Fibroblast of the conjunctiva (primary cell): ENCODE measurements at places on chromosomes 5 and 9.

DNA sequence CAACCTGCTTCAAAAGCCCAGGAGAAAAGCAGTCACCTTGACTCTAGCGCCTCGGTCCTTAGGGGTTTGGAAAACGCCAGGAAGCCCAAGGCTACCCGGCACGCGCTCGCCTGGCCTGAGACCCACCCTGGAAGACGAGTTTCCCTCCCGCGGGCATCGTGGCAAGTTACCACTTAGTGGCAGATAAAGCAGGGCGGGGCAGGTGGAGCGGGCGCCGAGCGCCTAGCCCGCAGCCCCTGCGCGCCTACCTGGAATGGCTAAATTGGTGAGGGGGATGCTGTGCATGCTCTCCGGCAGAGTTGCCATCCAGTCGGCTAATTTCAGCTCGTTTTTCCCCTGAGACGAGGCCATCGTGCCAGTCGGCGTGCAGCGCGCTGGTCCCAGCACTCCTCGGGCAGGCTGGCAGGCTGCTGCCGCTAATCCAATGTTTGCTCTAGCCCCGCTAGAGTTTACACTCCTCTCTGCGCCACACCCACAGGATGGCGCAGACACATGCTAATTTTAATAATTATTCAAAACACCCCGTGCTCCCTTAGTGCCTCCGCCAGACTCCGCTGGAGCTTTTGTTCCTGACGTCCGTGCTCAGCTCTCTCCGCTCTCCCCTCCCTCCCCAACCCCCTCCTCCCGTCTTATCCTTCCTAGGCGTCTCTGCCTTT is at the start of gene PLCXD3:
TSS of gene PLCXD3 (minus strand) at position 426 of the 656 bp plus-strand sequence. CDS start at position 351, 75 bp downstream.
- DNase-seq, result no peak

GRCh38 chr9:72526901-72527800 is 5.7 kb downstream of the TMC1 start:
- DNase-seq, result peak; percentile 89

GRCh38 chr5:105730982-105731381 is 1939.8 kb downstream of the EFNA5 start:
- DNase-seq, result no peak

DNA sequence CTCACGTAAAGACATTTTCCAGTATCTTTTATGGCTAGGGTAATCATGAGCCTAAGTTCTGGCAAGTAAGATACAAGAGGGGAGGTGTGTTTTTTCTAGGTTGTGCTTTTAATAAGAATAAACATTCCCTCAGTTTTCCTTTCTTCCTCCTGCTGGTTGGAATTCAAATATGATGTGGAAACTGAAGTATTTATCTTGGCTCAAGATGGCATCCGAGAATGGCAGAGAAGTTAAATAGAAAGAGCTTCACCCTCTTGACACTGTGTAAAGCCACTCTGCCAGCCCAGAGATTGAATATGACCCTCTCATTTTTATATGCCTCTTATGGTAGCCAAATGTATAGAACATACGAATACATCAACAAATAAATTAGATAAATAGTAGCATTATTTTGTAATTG is 438.4 kb downstream of the ISL1 start:
- no peak for DNase-seq

DNA sequence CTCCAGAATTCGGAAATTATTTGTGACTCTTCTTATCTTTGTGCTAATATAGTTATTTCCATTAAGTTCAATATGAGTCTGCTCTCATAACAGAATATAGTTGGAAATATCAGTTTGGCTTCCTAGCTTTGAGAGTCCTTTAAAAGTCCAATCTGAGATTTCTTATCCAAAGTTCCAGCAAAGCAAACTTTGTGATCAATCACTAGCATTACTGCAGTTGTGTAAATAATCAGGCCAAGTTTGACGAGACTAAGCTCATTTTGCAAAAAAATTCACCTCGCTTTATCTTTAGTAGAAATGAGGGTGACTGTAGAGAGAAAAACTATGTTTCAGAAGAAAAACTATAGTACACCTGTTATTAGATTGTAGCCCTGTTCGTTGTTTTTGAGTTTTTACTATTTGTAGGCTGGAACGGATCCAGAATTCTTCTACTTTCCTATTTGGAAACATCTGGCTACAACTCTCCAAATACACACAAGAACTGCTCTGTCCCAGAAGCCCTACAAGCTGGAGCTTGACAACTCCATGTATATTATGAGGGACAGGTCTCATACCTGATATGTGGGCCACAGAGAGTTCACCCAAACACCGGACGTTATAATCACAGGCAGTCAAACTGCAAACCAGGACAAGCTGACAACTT is 47.8 kb downstream of the RAPGEF1 start:
- no peak for DNase-seq

DNA sequence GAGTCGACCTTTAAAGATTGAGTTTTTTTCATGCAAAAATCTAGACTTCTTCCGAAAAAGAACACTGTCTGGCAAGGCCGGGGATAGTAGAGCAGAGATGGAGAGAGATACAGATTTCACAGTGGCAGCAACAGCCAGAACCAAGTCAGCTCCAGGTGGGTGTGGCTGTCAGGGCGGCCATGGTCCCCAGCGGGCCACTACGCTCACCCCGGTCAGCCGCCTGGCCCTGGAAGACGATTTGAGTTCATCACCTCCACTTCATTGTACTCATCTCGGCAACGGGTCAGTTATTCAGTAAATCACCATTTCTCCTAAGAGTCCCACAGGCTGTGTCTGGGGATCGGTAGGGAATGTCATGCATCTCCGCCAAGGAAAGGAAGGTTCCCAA is 53.0 kb downstream of the ZNF354C start:
- DNase-seq, result no peak

DNA sequence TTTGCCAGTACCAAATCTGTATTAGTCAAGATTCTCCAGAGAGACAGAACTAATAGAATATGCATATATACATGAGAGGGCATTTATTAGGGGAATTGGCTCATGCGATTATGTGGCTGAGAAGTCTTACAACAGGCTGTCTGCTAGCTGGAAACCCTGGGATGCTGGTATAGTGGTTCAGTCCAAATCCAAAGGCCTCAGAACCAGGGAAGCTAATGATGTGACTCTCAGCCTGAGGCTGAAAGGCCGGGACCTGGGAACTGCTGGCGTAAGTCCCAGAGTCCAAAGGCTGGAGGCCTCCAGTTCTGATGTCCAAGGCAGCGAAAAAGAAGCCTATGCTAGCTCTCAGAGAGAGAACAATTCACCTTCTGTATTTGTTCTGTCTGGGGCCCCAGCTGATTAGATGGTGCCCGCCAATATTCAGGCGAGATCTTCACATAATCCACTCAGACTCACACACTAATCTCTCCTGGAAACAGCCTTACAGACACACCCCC is 84.1 kb downstream of the KIAA1958 start:
- DNase-seq, result peak; percentile 26

DNA sequence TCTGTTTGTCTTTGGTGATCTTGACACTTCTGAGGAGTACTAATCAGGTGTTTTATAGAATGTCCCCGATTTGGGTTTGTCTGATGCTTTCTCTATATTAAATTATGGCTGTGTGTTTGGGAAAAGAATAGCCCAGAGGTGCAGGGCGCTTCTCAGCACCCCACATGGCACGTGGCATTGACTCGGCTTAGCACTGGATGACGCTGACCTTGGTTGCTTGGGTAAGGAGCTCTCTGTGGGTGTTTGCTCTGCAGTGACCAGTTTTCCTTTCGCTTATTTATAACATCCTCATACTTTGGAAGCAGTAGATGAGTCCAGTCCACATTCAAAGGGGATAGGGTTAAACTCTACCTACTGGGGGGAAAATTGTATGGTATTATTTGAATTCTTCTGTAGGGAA is 12.5 kb upstream of the FAM120AOS start:
- no peak for DNase-seq

DNA sequence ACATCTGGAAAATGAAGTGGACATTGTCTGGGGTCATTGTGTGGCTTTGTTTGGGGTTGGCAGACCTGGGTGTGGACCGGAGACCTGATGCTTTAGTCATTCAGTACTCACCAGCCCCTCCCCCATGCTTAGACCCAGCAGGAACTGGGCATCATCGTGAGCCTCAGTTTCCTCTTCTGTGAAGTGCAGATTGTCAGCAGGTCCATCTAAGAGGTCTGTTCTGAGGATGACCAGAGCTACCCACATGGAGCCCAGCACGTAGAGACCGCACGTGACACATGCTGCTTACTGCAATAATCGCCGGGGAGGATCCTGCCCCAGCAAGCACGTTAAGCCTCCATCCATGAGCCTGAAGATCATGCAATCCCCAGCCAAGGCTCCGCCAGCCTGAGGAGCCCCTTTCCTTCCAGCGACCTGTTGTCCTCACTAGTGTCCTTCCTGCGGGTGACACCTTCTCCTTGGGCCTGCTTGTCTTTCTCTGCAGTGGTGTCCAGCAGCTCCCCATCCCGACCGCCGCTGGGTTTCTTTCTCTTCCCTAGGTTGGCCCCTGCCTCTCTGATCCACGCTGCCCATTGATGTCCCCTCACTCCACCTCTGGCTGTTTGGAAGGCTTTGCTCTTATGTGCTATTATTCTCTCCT is 26.7 kb upstream of the IRX4 start:
- DNase-seq, result no peak

DNA sequence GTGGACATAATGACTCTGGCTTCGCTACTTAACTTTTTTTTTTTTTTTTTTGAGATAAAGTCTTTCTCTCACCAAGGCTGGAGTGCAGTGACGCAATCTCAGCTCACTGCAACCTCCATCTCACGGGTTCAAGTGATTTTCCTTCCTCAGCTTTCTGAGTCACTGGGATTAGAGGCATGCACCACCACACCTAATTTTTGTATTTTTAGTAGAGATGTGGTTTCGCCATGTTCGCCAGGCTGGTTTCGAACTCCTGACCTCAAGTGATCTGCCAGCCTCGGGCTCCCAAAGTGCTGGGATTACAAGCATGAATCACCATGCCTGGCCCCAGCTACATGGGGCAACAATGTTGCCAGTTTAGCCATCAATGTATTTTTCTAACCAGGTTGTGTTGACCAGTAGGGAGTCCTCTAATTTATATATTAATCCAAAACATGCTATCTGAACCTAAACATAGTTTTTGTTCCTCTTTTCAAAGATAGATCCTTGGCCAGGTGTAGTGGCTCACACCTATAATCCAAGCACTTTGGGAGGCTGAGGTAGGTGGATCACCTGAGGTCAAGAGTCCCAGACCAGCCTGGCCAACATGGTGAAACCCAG is 120.3 kb upstream of the LHFPL2 start:
- DNase-seq, result no peak

DNA sequence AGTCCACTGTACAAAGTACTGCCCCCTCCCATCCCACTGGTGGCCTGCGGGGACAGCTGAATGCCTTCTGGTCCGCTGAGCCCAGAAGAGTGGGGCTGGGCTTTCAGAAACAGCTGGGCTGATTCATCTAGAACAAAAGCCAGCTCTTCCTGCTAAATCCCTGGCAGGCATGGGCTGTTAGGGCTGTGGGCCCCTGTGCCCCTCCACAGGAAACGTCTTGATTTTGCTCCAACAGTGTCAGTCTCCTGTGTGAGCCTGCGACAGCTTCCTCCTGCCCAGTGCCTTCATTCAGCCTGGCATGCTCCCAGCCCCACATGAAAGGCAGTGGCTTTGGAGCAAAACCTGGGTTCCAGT is 6.9 kb upstream of the GSN start:
- DNase-seq, result no peak

GRCh38 chr5:91119981-91120850 is 262.9 kb downstream of the ARRDC3 start:
- no peak for DNase-seq

DNA sequence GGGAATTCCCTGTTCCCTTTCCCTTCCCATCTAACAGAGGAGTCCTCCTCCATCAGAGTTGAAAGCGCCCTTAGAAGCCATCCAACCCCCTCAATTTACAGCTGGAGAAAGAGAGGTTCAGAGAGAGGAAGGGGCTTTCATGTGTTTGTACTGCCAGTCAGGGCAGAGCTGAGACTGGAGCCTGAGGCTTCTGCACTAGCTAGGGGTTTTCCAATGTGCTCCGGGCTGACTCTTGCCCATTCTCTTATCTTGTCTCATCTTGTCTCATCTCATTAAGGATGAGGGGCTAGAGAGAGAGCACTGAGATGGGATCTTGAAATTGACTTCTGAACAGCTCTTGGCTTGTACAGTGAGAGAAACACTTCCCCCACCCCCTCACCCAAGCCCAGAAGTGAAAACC is 67.4 kb upstream of the SHB start:
- DNase-seq, result no peak

DNA sequence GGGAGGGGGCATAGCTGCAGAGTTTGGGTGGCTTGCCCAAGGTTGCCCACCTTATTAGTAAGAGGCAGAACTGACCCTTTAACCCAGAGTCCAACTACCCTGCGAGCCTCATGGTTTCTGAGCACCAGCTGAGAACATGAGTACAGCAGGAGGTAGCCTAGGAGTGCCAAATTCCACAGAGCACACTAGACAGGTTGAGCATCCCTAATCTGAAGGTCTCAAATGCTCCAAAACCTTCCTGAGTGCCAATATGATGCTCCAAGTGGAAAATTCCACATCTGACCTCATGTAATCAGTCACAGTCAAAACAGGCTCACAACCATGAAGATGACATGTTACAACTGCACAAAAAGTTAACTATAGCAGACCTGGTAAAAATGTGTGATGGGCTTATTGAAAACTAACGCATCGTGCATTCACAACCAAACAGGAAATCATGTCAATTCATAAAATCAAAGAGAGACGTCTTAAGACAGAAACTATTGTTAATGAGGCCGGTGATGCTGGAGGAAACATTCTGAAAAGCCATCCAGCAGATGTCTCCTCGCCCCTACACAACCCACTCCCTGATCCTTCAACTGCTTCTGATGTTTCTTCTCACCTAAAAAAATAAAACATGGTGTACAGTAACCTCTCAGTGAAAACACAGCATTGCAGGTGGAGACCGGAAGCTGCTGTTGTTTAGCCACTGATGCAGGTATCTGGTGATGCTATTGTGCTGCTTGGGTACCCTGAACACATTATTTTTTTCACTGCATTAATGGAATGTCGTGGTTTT is 25.0 kb downstream of the PTCH1 start:
- no peak for DNase-seq

GRCh38 chr9:127865645-127866464 is 11.4 kb upstream of the ENG start:
- no peak for DNase-seq

GRCh38 chr9:130240410-130241197 is 25.0 kb upstream of the HMCN2 start:
- peak; percentile 47 for DNase-seq

- no peak for DNase-seq
Measured at GRCh38 chr9:97866848-97867247, 13.8 kb downstream of the FOXE1 start.

DNA sequence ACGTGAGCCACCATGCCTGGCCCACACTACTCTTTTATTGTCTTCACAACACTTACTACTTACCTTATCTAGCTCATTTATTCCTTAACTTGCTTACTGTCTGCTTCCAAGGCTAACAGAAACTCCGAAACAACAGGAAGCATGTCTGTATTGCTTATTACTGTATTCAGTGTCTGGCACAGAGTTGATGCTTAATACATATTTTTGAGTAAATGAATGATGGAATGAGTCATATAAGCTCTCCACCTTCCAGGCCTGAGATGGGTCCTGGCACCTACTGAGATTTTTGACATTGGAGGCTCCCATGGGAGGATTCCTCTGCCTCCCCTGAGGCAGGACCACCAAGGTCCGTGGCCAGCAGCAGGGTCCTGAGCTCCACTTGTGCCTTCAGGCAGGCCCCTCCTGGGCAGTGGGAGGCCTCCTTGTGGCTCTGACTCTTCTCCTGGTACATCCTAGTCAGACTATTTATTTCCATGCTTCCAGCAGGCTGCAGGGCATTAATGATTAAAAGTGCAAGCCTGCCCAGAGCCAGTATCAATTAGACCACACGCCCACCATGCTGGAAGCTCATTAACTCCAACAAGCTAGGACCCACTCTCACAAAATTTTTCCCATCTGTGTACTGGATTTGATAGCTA is 76.5 kb upstream of the CTNNA1 start:
- no peak for DNase-seq
